ENCODE measurements at places on chromosomes 1 and 21. TPM values are rescaled to one million over a fixed set of nuclear protein-coding genes. Genes with fewer than 3 reads are reported as not detected.

MATN1 gene
- not detected for total RNA-seq

RBBP5 gene
- total RNA-seq = 17.9 TPM

CELA3B gene
- not detected for total RNA-seq

MPL gene
- 0.65 TPM for total RNA-seq

SPRR2B gene
- total RNA-seq = not detected

KRTAP19-1 gene
- not detected for total RNA-seq

SSX2IP gene
- 5.8 TPM for total RNA-seq

DYNLT5 gene
- total RNA-seq = 5.9 TPM

AKT3 gene
- total RNA-seq = 52.5 TPM

NBPF4 gene
- total RNA-seq = not detected

S100A16 gene
- 52.3 TPM for total RNA-seq

KRTAP13-2 gene
- not detected for total RNA-seq

AMPD2 gene
- total RNA-seq = 55.9 TPM

TEDDM1 gene
- not detected for total RNA-seq

SH3D21 gene
- 8.5 TPM for total RNA-seq

VSIG8 gene
- total RNA-seq = 0.35 TPM

OR2W3 gene
- 1.2 TPM for total RNA-seq

APCS gene
- total RNA-seq = not detected

C1orf185 gene
- total RNA-seq = not detected

KRTAP7-1 gene
- total RNA-seq = not detected

FBXO2 gene
- 13.4 TPM for total RNA-seq

LINGO4 gene
- 0.50 TPM for total RNA-seq

KCNK1 gene
- 9.7 TPM for total RNA-seq

RBM11 gene
- 2.6 TPM for total RNA-seq

UROD gene
- 60.4 TPM for total RNA-seq

SMPDL3B gene
- 15.4 TPM for total RNA-seq

MRAP gene
- not detected for total RNA-seq

RUNX3 gene
- 13.1 TPM for total RNA-seq

OR6K3 gene
- 2.2 TPM for total RNA-seq

FCRL1 gene
- total RNA-seq = 4.2 TPM

FCRL4 gene
- not detected for total RNA-seq

SHISAL2A gene
- 1.6 TPM for total RNA-seq

ACTL8 gene
- total RNA-seq = not detected

ZNF697 gene
- 8.7 TPM for total RNA-seq

PLEKHA6 gene
- total RNA-seq = 7.6 TPM

EDN2 gene
- 2.1 TPM for total RNA-seq

CCNL2 gene
- total RNA-seq = 165 TPM

MYOM3 gene
- 0.15 TPM for total RNA-seq

FAM43B gene
- 0.38 TPM for total RNA-seq

CR1L gene
- total RNA-seq = 1.3 TPM

AGL gene
- total RNA-seq = 14.6 TPM

IL20 gene
- total RNA-seq = not detected

CELA2B gene
- total RNA-seq = not detected

BRDT gene
- total RNA-seq = not detected

VAMP3 gene
- total RNA-seq = 135 TPM

WDR64 gene
- total RNA-seq = not detected

NTRK1 gene
- 1.9 TPM for total RNA-seq

KRTAP12-2 gene
- total RNA-seq = not detected

KCNN3 gene
- total RNA-seq = 4.4 TPM

MMEL1 gene
- 7.6 TPM for total RNA-seq

FCMR gene
- total RNA-seq = 6.8 TPM

TPR gene
- 79.2 TPM for total RNA-seq

SPRR5 gene
- not detected for total RNA-seq

OLFML2B gene
- 19.1 TPM for total RNA-seq

GPX7 gene
- 4.3 TPM for total RNA-seq

GPR37L1 gene
- 0.06 TPM for total RNA-seq

JAM2 gene
- 36.2 TPM for total RNA-seq

Data from lower lobe of right lung (tissue), 2 donors.